Glutamatergic neuron (in vitro differentiated cells): ENCODE measurements at places on chromosomes 13 and 19.

- DNase-seq, result no peak
Observed at GRCh38 chr19:3693025-3693925, 7.0 kb downstream of the PIP5K1C start.

GRCh38 chr19:58338825-58339558 lies 12.2 kb downstream of the ZSCAN22 start:
- DNase-seq, result no peak

DNA sequence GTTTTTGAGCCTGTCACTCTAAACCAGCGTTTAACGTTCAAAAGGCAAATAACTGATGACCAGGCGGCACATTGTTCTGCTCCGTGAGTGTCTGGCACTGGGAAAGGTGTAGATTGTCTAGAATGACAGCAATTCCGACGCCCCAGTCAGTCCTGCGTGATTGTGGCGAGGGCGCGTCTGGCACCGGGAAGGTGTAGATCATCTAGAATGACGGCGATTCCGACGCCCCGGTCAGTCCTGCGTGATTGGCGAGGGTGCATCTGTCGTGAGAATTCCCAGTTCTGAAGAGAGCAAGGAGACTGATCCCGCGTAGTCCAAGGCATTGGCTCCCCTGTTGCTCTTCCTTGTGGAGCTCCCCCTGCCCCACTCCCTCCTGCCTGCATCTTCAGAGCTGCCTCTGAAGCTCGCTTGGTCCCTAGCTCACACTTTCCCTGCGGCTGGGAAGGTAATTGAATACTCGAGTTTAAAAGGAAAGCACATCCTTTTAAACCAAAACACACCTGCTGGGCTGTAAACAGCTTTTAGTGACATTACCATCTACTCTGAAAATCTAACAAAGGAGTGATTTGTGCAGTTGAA lies 26.1 kb upstream of the NDUFS7 start:
- DNase-seq, result no peak

DNA sequence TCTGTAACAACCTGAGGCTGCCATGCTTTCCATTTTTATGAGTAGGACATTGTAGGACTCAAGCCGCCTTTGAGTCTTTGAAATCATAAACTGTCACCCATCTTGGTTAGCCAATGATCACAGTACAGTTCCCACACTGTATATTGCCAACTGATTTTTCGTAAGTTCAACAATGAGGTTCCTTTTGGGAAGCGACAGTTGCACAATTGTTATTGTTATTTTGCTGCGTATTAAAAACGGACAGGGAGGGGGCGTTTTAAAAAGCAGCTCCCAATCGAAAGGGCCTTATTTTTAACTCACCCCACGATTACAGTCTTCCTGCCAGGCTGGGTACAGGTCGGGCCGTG lies 601 bp downstream of the SLC46A3 start:
- DNase-seq, result no peak

- DNase-seq, result no peak
Observed at GRCh38 chr13:114000151-114001040, 26.5 kb upstream of the C13orf46 start.

GRCh38 chr13:109963960-109964563 lies 177.7 kb upstream of the IRS2 start:
- DNase-seq, result no peak

- DNase-seq, result no peak
Observed at GRCh38 chr13:40483601-40484000, 182.8 kb downstream of the FOXO1 start.

DNA sequence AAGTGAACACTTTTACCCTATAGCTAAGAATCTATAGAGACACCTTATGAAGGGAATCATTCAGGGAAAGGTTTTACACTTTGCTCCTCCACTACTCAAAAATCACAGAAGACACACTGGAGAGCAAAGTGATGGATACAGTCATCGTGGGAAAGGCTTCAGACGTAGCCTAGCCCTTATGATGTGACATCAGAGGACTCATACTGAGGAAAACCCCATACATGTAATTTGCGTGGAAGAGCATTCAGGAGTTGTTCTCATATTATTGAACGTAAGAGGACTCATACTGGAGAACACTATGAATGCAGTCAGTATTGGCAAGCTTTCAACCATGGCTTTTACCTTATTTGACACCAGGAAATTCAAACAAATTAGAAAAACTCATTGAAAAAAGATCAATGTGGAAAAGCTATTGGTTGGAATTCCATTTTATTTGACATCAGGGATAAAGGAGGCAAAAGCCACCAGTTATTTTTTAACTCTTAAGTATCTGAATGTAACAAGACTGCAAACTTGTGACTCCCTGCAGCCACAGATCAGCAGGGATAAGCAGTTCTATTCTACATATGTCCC lies 16.1 kb upstream of the ZNF274 start:
- DNase-seq, result no peak

DNA sequence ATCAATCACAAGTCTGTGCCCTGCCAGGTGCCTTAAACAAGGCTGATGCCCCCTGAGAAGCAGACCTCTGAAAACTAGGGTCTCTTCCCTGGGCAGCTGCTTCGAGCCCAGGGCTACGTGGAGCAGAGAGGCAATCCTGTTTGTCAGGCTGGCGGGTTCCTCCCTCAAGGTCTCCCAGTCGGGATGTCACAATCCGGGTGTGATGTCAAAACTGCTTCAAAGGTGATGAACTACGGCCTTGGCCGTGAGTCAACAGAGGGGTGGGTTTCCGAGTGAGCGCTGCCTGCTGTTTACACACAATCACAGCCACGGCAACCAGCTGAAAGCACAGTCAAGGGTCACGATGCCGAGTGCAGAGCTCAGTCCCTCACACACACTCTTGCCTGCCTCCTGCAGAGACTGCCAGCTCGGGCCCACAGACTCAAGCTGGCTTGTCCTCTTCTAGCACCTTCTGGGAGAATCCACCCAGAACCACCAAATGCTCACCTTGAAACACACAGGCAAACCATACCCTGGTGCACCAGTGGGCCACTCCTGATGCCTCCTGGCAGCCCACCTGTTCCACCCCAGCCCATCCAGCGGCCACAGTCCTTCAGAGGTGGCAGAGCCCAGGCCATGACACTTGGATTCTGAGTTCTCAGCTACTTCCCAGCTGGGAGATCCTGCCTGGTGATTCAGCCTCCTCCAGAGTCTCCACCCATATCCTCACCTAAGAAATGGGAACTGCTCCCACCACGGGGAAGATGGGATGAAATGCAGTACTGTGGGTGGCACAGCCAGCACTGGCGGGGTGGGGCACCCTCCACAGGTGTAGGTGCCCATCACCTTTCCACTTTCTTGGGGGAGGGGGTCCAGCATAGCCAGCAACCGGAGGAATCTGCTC lies 6.8 kb downstream of the ELL start:
- DNase-seq, result no peak
